Stimulated activated CD8-positive, alpha-beta memory T cell treated with anti-CD3 and anti-CD28 coated beads, Interleukin-7, amount 100 ng/mL, for 4 hours (primary cell): ENCODE measurements at places on chromosomes 11 and 22.

DNA sequence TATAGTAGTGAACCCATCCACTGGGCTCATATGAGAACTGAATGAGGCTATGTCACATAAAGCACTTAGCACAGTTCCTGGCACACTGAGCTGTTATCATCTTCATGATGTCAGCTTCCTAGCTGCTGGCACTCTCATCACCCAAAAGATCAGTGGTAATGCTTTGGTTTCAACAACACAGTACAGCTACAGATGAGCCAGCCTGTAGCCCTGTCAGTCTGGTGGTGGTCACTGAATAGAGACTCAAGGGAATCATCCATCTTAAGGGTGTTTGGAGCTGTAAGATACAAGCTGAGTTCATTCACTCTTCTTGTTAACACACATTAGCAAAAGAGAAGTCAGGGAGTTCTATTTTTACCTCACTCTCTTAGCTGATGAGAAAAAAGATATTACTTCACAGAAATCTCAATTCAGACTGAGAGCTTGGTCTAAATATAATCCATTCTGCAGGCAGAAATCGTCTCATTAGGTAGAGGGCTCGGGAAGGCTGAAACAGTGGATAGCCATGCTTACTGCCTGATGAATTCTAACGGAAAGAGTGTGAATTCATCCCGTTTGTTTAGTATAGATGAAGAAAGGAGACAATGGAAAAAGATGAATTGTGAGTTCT is 6.3 kb upstream of the SLC1A2 start:
- no peak for DNase-seq

GRCh38 chr11:70646272-70647049 is 248.1 kb downstream of the CTTN start:
- DNase-seq: no peak

GRCh38 chr11:11789735-11790369 is 51.9 kb upstream of the USP47 start:
- no peak for DNase-seq

DNA sequence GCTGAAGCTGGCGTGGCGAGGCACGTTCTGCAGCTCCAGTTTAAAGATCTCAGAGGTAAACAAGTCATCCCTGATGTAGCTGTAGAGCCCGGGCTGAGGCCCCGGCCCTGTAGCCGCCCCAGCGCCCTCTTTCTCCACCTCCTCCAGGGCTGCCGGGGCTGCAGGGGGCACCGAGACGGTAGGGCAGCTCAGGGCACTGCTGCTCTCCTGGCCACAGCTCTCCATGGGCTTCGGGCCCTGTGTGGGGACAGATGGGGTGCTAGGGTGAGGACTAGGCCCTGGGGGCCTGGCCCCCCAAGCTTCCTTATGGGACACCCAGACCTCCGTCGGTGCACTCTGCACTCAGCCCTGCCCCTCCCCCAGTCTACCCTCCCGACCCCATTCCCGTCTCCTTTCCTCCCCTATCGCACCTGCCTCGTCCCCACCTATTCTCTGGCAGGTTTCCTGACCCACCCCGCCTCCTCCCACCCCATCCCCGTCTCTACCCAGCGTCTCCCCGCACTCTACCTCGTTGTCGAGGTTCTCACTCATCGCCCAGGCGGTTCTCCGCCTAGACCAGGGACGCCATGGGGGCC is 559 bp downstream of the RANBP1 start:
- DNase-seq: no peak

- no peak for DNase-seq
Observed at GRCh38 chr11:116057000-116057399, 552.8 kb upstream of the CADM1 start.
